Astrocyte of the spinal cord (primary cell): ENCODE measurements at places on chromosomes 7 and 10.
A peak's percentile ranks its signal among the peaks of the same experiment; 100 is the strongest.

DNA sequence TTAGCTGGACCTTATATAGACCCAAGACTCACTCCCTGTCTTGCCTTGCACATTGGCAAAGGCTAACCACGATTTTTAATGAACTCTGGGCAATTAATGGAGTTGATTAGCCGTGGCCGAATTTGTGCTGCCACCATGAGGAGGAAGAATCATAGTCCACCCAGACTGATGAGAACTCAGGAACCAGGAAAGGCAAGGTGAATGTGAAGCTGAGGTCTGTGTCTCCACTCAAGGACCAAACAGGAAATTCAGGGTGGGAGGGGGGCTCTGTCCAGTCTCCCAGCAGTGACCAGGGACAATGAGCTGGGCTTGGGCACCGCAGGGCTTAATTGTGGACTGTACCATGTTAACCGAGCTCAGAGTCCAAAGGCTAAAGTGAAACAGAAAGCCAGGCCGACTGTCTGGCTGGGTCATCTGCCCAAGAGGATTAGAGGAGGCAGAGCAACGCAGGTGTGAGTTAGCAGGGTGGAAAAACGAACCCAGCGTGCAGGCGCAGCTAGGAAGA is 127.0 kb upstream of the JCAD start:
- no peak for DNase-seq

DNA sequence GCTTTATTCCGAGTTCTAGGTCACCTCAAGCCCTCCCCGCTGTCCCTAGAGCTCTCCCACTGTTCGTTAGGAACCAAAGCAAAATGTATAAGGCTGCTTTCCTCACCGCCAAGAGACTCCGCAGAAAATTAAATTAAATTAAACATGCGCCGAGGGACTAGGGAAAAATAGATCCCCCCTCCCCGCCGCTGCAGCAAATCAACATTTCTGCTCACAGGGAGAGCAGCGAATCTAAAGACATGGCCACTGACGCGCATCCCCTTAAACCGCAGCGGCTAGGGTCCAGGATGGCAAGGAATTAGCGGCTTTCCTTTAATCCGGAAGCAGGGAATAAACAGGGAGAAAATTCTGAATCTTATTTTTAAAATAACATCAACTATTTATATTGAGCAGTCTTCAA is 7.6 kb downstream of the SP8 start:
- no peak for DNase-seq

GRCh38 chr10:63343476-63343875 is 122.3 kb downstream of the JMJD1C start:
- DNase-seq = no peak

GRCh38 chr7:94303695-94304094 is 91.0 kb upstream of the COL1A2 start:
- DNase-seq = peak; percentile 82

DNA sequence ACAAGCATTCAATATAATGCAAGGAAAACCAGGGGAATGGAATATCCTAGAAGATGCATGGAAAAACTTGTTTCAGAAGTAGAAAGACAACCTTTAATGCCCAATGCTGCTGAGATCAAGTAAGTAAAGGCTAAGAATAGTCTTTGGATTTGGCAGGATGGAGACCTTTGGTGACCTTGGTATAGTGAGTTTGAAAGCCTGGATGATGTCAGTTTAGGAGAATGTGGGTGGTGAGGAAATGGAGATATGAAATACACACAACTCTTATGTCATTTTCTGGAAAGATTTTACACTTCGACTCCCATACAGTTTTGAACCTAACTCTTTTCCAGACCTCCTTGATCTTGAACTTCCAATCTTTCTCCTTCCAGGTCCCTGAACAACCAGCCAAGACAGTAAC is 185.7 kb downstream of the TFEC start:
- DNase-seq = no peak

- no peak for DNase-seq
Measured at GRCh38 chr7:43112459-43112940, at the start of gene HECW1. HECW1 (plus strand) TSS chr7:43112647; CDS start chr7:43243906, 131,259 bp downstream.

- DNase-seq = no peak
Measured at GRCh38 chr7:157577796-157578339, 241.1 kb downstream of the DNAJB6 start.

DNA sequence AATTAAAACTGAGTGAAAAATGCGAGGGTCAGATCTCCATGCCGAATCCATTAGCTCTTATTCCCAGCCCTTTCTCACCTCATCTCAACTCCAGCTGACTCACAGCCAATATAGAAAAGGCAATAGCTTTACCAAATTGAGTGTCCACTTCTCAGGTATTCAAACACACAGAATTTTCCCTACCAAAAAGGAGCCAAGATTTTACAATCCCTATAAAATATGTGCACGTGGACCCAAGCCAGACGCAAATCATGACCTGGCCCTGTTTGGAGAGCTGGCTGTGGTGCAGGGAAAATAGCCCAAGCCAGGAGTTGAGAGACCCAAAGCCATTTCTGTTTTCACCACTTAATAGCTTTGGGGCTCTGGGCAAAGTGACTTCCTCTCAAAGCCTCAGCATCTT is 379.7 kb upstream of the AUTS2 start:
- no peak for DNase-seq

DNA sequence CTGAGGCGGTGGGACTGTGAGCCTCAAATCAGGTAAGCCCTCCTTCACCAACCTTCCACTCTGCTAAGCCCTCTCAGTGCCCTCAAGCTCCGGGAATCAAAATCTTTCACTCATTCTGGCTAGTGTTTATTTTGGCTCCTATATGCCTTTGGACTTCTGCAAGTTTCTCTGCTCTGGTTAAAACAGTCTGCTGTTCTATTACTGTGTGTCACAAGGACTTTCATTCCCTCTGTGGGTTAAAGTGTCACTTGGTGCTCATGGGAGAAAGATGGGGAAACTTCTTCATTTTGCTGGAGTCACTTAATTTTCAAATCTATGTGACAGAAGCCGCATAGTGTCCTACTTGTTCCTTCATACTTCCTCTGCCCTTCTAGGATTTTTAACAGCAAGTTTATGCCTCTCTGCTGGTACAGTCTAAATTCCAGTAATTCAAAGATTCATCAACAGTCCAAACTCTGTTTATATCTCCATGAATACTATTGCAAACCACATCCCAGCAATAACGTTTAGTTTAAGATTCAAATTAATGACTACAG is 61.3 kb downstream of the CD36 start:
- DNase-seq = peak; percentile 64

GRCh38 chr7:5088906-5089305 is 43.2 kb downstream of the RBAK start:
- no peak for DNase-seq

- peak; percentile 50 for DNase-seq
Measured at GRCh38 chr7:100865938-100866728, 1.1 kb upstream of the TRIP6 start.

- no peak for DNase-seq
Measured at GRCh38 chr10:79056736-79057391, 11.9 kb upstream of the ZMIZ1 start.

DNA sequence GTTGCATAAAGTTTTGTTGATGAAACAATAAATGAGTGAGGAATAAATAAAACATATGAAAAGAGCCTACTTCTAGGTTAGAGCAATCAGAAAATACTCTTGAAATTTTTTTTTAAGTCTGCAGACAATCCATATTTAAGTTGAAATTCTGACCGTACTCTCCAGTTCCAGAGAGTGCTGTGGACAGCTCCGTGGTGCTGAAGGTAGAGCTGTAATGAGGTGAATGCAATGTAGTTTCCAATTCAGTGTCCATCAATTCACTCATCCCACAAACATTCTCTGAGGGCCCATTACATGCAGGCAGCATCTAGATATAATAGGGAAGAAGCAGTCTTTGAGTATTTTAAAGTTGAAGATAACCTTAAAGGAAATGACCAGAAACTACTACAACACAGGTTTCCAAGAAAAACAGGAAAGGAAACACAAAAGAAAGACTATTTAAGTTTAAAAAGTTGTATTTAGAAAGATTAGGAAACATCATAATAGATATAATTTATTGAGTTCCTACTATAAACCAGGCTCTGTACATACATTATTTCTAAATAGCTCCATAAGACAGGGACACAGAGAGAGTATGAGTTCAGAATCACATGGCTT is 44.0 kb upstream of the CRTAC1 start:
- peak; percentile 16 for DNase-seq

GRCh38 chr10:29957907-29958331 is 101.5 kb downstream of the JCAD start:
- peak; percentile 50 for DNase-seq

- no peak for DNase-seq
Measured at GRCh38 chr10:15781381-15781960, 61.7 kb upstream of the ITGA8 start.

- DNase-seq = peak; percentile 33
Measured at GRCh38 chr7:49852619-49853462, 79.4 kb downstream of the VWC2 start.

DNA sequence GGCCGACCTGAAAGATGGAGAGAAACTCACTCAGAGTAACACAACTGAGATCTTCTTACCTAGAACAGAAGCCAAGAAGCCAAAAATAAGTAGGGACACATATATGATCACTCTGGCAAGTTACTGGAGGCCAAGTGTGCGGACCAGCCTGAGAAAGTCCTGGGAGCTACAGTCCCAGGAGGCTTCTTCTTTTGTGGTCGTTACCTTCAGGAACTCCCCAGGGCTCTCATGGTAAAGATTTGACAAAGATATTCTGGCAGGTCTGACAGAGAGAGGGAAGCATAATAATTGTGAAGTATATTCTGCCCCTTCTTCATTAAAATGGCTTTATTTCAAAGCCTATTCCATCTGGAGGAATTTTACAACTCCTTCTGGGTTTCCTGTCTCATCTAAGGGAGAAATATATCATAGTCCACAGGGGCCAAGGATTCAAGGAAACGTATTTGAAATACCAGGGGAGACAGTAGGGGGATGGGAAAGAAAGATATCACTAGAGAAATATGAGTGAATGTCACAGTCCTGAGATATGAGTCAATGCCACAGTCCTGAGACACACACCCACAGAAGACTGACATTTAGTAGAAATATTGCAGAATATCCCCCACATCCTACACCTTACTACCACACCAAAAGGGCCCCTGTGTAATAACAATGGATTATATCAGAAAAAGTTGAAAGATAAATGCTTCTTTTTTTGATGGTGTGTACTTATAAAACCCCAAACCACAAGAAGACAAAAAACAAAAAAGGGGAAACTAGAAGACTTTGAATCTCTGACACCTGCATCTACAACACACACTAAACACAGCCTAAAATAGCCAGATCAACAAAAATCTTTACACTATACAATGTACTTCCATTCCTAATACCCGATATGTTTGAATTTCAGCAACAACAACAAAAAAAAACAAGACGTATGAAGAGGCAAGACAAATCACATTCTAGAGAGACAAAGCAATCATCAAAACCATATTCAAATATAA is 594.2 kb upstream of the NRG3 start:
- DNase-seq = no peak

GRCh38 chr7:74013539-74014272 is 14.3 kb upstream of the ELN start:
- DNase-seq = no peak

GRCh38 chr10:76036111-76036940 is 604.9 kb downstream of the LRMDA start:
- peak; percentile 71 for DNase-seq

GRCh38 chr7:4245866-4246470 is 436.1 kb upstream of the FOXK1 start:
- DNase-seq = no peak

DNA sequence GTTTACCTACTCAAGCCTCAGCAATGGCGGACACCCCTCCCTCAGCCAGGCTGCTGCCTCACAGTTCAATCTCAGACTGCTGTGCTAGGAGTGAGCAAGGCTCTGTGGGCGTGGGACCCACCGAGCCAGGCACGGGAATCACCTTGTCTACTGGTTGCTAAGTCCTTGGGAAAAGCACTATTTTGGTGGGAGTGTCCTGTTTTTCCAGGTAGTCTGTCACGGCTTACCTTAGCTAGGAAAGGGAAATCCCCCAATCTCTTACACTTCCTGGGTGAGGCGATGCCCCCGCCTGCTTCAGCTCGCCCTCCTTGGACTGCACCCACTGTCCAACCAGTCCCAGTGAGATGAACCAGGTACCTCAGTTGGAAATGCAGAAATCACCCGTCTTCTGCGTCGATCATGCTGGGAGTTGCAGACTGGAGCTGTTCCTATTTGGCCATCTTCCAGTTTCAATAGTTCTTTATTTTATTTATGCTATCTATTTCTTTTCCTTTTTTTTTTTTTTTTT is at the start of gene HYAL4:
Gene HYAL4, plus strand, starts transcription at position 458 of the 508 bp plus-strand sequence. CDS start 23,105 bp downstream, outside the sequence.
- DNase-seq = no peak

DNA sequence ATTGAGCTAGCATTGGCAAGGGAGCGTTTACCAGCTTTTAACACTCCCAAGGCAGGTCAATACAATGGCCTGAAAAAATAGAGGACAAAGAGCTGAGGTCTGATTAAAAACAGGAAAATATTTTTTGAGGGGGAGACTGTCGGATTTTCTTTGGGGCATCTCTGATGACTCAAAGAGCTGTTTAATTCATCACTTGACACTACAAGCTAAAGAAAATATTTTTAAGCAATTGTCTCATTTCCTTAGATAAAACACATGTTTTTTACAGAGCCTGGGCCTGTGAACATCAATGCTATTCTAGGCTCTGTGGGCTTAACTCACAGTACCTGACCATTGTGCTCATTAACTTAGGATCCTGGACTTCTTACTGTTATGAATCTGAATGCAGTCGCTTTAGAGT is 100.8 kb downstream of the NRP1 start:
- no peak for DNase-seq

GRCh38 chr7:106548491-106548890 is 112.5 kb downstream of the CCDC71L start:
- no peak for DNase-seq

GRCh38 chr10:58358314-58358933 is 23.6 kb downstream of the UBE2D1 start:
- no peak for DNase-seq

DNA sequence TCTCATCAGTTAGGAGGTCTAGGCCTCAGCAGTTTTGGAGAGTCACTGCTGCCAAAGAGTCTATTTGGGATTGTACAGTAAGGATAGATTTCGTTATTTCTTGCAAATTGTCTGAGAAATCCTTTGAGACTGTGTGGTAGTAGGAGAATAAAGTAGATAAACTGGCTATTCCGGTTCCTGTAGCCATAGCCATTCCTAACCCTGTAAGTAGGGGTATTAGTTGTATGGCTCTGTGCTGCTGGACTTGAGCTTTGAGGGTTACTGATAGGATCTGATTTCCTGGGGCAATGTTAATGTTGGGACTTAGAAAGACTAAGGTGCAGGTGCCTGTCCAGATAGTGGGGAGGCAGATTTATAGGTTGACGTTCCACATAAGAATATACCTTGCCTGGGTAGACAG is 36.1 kb upstream of the ZNF138 start:
- DNase-seq = no peak
